Transverse colon (tissue), 4 donors: ENCODE measurements at places on chromosomes 12 and 14. TPM values are rescaled to one million over a fixed set of nuclear protein-coding genes. Genes with fewer than 3 reads are reported as not detected.
A peak's percentile ranks its signal among the peaks of the same experiment; 100 is the strongest.

The FOXG1 gene
- total RNA-seq: not detected

The AQP2 gene
- not detected for total RNA-seq

The CDH24 gene
- total RNA-seq: 5.6 TPM

The TBX3 gene
- total RNA-seq: 11.9 TPM

The GPR84 gene
- total RNA-seq: not detected

The BHLHE41 gene
- total RNA-seq: not detected

The DDIT3 gene
- total RNA-seq: 106 TPM

The RITA1 gene
- 29.1 TPM for total RNA-seq

GRCh38 chr12:27305673-27306456, 26.8 kb upstream of the BMAL2 start:
- DNase-seq: no peak

DNA sequence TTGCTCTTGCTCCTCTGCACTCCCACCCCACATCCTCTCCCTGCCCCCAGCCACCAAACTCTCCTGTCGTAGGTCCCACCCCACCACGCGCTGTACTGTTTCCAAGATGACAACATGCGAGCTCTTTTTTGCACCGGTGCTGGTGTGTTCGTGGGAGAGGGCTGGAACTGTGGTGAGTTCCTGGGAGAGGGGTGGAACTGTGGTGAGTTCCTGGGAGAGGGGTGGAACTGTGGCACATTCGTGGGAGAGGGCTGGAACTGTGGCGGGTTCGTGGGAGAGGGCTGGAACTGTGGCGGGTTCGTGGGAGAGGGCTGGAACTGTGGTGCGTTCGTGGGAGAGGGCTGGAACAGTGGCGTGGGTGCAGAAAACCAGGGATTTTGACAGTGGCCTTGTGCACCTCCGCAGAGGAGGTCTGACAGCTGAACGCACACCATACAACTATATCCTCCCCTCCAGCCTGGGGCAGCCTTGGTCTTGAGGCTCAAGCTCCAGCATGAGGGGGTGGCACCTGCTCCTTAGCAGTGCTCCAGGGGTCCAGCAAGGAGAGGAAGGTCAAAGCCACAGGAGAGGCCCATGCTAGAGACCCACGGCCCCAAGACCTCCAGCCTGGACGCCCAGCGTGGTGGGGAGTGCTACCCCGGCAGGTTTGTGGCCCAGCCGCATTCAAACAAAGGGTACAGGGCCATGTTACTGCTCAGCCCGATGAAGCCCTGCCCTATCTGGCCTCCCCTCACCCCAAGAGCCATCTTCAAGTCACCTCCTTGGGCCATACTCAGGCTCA, 50.1 kb downstream of the ACTN1 start:
- DNase-seq: no peak

GRCh38 chr12:101566318-101566717, 28.5 kb upstream of the MYBPC1 start:
- no peak for DNase-seq

DNA sequence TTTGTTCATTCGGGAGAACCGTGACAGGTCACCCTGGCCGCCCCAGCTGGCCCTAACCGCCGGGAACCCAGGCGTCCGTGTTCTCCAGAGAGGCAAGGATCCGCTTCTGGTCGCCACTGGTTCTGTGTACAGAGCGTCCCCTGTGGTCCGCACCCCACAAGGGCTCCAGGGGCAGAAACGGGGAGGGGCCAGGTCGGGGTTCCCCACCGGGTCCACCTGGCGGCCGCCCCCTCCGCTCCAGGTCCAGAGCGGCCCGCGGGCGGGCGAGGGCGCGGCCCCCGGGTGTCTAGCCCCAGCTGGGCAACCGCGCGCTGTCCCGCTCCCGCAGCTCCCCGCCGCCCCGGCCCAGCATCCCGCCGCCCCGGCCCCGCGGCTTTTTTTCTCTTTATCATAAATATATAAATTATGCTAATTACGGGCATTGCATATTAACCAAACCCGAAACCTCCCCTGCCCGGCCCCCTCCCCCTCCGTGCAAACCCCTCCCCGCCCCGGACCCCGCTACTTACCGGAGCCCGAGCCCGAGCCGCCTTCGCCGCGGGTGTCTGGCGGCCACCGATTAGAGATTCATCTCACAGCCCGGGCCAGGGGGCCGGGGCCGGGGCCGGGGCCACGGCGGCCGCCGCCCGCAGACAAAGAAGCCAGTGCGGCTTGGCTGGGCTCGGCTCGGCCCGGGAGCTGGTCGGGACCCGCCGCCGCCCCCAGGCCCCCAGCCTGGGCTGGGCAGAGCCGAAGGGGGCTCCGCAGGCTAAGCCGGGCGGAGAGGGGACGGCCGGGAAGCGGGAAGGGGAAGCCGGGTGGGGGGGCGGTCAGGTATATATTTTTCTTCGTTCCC, 512 bp downstream of the POU6F1 start:
- DNase-seq: peak; percentile 72

DNA sequence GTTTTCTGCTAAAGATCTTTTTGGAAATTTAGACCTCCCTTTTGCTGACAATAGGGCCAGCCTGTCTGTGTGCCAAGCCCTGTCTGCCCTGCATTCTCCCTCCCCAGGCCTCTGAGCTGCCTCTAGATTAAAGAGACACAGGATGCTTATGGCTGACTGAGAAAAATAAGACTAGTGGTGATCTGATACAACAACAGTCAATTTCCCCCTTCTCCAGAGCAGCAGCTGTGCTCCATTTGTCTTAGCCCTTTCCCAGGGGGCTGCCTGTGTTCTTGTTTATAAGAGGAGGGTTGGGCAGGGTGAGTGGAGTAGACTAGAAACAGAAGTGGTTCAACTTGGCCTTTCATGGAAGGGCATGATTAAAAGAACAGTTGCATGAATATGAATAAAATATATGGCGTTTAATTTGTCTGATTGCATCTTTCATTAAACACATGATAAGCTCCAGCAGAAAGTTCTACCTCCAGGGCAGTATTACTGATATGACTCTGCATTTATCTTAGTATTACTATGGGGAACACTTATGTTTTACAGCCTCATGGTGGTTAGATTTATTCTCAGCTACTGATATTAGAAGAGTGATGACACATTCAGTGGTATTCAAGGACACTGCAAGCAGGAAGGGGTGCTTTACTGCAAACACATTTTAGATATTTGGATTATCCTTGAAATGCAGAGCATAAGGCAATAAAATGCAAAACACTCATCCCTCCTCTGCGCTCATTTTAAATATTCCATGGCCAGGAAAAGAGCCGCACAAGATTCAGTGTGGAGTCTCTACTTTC, 150.2 kb upstream of the CLEC14A start:
- DNase-seq: no peak

DNA sequence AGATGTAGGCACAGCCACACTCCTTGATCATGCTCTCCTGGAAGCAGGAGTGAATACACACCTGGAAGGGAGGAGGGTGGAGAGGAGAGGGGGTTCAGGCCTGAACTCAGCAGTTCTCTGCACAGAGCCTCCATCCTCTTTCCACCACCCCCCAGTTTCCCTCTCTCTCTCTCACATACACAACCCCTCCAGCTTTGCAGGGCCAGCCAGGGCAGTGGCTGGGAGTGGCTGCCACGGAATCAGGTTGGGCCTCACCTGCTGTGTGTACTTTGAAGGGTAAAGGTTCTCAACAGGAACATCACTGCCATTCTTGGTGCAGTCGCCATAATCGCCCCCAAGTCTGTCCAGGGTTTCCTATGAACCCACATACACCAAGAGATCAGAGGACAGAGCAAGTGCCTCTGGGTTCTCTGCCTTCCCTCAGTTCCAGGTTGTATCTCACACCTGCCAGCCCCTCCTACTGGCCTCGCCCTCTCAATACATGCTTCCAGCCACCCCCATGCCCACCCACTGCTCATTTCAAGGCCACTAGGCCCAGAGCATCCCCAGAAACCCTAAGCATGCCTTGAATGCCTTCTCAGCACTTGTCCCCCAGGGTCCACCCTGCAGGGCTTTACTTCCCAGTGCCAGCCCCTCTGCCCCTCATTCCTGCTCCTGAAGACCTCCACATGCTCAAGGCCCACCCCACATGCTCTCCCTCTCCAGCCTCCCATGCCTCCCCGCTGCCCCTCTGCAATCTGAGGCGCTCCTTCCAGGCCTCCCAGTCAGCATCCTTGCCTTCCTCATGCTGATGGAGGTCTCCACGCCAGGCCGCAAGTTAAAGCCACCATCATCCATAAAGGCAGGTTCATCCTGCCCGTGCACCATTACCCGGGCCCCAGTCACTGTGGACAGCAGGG, 12.9 kb upstream of the TNFRSF1A start:
- DNase-seq: no peak

DNA sequence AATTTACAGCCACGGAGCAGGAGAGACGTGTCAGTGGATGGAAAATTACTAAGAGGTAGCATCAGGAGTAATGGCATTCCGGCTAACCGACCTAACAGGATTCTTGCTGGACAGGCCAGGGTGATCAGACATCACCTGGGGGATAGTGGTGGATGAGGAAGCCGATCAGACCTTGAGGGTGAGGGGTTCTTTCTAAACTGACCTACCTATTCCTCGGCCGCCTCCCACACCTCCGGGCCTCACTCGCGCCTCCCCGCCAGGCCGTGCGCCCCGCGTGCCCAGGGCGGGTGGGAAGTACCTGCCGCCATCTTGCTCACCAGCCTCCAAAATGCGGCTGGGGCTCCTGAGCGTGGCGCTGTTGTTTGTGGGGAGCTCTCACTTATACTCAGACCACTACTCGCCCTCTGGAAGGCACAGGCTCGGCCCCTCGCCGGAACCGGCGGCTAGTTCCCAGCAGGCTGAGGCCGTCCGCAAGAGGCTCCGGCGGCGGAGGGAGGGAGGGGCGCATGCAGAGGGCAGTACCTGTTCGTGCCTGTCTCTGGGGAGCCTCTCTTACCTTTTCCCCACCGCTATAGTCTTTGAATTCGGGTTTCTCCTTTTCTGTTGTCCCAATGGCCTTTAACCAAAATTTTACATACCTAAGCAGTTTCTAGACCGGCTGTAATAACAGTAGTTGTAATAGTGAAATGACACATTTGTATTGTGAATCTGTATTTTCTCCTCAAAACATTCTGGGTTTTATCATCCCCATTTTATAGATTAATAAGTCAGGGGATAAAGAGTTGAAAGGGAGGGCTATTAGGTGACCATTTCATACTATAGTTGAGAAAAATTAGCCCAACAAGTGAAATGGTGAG, at the start of gene TMPRSS12:
Gene TMPRSS12 (plus strand): TSS at position 290 of the 857 bp plus-strand sequence. CDS start 39 bp downstream, at position 329.
- no peak for DNase-seq

DNA sequence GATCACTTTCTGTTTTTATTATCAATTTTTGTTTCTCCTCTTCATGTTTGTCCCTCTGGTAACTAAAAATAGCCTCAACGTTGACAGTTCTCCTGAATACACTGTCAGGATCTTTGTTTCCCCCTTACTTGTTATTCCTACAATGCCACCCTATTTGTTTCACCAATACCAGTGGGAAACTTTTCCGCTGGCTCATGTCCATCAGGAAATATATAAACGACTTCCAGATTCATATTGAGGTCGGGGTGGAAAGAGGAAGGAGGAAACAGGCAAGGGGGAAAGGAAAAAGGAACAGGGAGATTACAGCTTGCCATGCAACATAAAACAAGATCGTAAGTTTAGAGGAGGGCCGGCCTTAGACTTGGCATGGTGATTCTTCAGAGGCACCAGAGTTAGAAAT, 61.7 kb downstream of the BTBD7 start:
- DNase-seq: no peak

GRCh38 chr12:51419425-51420193, 5.0 kb upstream of the SLC4A8 start:
- DNase-seq: no peak

- DNase-seq: peak; percentile 84
Measured at GRCh38 chr12:51269174-51270066, 795 bp downstream of the SMAGP start.

DNA sequence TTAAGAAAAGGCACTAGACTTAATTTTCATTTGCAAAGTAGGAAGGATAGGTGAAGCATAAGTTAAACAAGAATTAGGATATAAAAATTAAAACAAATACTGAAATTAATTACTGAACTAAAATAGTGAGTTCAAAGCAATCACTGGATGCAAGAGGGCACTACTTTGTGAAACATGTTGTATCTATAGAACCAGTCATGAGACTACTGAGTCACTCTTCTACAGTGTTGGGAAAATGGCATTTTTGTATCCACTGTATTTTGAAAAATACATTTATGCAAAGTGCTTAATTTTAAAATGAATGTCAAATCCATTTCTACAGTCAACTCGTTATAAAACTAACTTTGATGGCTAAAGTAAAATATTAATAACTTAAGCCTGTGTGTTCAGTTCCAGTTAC, 47.9 kb downstream of the SEL1L start:
- DNase-seq: no peak

- no peak for DNase-seq
Measured at GRCh38 chr12:120206228-120206627, 5.3 kb upstream of the RPLP0 start.

DNA sequence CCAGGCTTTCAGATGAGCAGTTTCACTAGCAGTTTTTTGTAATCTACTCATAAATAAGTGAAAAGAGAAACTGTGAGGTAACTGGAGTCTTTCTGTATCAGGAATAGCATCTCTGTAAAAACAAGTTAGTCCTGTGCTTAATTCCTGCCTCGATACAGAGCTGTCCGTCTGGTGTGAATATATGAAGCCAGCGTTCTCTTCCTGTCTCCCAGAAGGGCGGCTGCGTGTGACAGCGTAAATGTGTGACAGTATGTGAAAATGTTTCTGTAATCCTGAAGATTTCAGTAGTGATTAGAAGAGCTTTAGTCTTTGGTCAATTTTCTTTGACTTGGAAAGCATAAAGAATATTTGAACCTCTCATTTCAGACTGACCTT, 150.3 kb downstream of the FBXL14 start:
- DNase-seq: no peak

- no peak for DNase-seq
Measured at GRCh38 chr12:3951380-3952135, 78.4 kb upstream of the PARP11 start.

- DNase-seq: no peak
Measured at GRCh38 chr12:79424109-79424721, 266.5 kb downstream of the PAWR start.

GRCh38 chr12:66500091-66500490, 178.8 kb downstream of the GRIP1 start:
- DNase-seq: no peak

DNA sequence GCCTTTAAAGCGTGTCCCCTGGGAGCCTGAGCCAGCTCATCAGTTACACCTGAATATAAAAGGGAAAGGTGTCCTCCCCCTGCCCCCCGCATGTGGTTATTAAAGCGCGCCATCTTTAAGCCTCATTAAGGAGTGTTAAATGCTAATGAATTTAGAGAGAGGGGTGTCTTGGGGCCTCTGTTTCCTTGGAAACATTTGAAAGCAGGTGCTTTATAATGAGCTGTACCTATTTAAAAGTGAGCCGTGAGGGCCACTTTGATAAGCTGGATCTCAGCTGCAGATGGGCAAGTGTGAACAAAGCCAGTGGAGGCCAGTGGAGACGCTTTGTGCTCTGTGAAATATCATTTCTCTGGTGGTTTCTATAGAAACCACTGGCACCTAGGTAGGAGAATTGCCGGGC, 84.0 kb downstream of the BEGAIN start:
- no peak for DNase-seq

DNA sequence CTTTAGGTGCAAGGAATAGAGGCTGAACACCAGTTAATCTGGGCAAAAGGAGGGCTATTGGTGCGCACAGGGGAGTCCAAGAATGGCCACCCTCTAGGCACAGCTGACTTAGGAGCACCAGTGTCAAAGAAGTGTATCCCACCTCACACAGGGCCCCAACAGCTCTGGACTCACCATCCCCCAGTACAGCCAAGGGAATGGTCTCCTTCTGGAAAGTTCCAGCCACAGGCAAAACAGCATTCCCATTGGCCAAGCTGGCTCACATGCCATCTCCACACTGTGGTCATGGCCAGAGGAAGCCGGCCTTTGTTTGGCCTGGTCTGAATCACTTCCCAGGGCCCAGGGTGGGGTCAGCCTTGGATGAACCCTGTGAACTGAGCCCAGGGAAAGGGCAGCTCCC, 120.1 kb downstream of the DICER1 start:
- DNase-seq: no peak

- DNase-seq: no peak
Measured at GRCh38 chr14:37900561-37900960, 305.1 kb downstream of the TTC6 start.
